Psoas muscle (tissue), 8 donors: ENCODE measurements at places on chromosomes 6 and 20.

DNA sequence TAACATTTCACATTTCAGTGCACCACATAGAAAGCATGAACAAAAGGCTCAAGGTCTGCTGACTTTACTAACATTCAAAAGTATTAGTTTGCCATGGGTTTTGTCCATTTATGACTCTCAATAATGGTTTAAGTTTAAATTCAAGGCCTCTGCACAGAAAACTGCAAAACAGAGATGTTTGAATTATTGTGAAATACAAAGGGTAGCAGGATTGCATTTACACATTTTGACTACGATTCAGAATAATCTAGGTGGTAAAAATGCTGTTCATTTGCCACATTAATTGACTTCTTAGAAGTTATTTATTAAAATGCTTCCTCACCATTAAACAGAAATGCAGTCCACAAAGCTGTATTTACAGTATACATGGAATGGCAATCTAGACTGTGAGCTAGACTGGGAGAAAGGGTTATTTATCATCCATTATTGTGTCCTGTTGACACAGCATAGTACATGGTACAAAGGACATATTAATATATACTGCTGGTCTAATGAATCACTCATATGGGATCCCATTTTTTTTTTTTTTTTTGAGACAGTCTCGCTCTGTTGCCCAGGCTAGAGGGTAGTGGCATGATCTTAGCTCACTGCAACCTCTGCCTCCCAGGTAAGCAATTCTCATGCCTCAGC is 18.0 kb downstream of the USP49 start:
- DNase-seq = no peak

GRCh38 chr20:46018112-46018511 is 9.4 kb downstream of the MMP9 start:
- DNase-seq = no peak

- DNase-seq = no peak
These were observed 326.7 kb upstream of the FLRT3 start for GRCh38 chr20:14664101-14664500.

DNA sequence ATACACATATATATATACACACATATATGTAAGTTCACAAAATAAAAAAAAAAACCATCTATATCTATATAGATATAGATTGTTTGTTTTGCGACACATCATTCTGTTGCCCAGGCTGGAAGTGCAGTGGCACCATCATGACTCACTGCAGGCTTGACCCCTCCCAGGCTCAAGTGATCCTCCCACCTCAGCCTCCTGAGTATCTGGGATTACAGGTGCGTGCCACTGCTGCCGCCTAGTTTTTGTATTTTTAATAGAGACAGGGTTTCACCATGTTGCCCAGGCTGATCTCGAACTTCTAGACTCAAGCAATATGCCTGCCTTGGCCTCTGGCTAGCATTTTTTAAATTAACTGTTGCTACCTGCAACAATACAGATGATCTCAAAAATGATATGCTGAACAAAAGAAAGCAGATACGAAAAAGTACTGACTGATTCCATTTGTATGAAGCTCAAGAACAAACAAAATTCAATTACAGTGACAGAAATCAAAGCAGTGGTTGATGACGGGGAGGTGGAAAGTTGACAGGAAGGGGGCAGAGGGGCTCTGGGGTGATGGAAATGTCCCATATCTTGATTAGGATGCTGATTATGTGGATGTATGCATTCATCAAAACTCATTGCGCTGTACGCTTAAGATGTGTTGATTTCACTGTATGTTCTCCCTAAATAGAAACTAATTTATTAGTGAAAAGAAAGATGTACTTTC is 49.6 kb downstream of the ATXN1 start:
- no peak for DNase-seq

- no peak for DNase-seq
These were observed 182.7 kb upstream of the ARG1 start for GRCh38 chr6:131390322-131390721.

GRCh38 chr6:90168693-90169131 is 127.9 kb downstream of the BACH2 start:
- no peak for DNase-seq
